ENCODE measurements at places on chromosomes 3 and 15.

- DNase-seq, result no peak
Observed at GRCh38 chr3:31409389-31409788, 123.3 kb upstream of the STT3B start.

DNA sequence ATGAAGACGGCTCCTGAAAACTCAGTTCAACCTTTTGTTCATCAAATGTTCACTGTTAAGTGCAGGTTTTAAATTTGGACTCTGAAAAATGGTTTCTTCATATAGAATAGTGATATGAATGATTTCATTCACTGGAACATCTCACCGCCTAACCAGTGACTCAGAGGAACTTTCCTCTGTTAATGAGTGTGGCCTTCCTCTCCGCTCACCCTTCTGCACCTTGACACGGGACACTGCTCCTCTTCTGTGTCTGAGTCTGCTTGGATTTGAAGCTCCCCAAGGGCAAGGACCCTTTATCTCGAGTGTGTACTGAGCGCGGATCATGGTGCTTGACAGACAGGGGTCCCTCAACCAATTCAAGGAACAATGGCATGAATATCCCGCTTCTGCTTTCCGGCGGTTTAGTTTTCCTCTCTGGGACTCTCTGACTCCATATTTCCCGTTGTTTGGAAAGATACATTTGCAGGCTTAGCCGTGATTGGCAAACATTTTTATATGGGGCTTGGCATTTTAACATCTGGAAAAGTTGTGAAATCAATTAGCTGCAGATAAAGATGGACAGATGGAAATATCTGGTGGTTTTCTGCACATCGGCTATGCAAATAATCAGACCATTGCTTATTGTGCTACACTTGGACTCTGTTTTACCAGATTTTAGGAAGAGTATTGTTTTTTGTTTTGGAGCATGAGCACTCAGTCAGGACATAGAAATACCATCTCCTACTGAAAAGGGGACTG lies 20.9 kb downstream of the KBTBD8 start:
- DNase-seq, result no peak

GRCh38 chr3:20246662-20247061 lies 60.7 kb upstream of the SGO1 start:
- no peak for DNase-seq

- DNase-seq, result no peak
Observed at GRCh38 chr3:98727638-98728037, 35.5 kb upstream of the ST3GAL6 start.

- no peak for DNase-seq
Observed at GRCh38 chr3:29972320-29972993, 633.9 kb upstream of the TGFBR2 start.

DNA sequence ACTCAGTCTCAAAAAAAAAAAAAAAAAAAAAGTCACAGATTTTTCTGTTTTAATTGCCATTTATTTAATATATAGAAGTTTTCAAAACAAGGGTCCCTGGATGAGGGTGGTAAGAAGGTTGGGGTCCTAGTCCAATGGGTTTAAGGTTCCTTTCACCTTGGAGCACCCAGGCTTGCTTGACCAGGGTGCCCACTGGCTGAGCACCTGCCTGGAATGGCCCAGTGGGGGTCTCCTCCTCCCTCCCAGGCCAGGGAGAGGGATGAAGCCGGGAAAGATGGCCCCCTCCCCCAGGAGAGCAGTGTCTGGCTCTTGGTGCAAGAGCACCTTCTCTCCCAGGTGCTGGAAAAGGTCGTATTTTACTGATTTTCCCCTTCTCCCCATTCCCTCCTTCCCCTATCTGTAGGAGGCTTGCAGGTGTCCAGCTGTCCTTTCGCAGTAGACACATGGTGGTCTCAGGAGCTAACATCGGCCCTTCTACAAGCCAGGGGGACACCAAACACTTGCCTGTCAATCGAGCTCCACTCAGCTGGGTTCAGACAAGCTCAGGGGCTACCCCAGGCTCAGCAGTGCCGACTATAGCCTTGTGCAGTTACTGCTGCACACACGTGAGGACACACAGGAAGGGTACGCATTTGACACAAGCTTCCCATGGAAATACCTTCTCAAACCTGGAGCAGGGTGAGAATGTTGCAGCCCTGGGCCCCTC lies 112.3 kb upstream of the KLF13 start:
- peak; percentile 47 for DNase-seq

- DNase-seq, result no peak
Observed at GRCh38 chr15:41862515-41863116, 24.0 kb downstream of the PLA2G4B start.

DNA sequence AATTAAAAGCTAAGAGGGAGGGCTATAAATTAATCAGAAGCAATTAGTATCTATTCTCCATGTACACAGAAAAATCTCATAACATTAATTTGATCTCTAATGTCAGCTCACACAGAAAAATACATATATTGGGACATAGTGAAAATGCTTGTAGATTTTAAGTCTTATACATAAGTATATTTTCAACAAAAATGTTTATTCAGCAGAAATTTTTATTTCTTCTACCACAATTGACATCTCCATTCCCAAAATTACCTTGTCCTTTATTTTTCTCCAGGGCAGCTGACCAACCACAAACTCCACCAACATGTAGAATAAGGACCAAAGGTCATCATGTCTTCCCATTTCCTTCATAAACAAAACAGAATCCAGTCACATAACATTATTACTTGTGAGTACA lies 74.5 kb upstream of the CDAN1 start:
- DNase-seq, result no peak

GRCh38 chr3:16841041-16841753 lies 43.6 kb upstream of the PLCL2 start:
- no peak for DNase-seq

DNA sequence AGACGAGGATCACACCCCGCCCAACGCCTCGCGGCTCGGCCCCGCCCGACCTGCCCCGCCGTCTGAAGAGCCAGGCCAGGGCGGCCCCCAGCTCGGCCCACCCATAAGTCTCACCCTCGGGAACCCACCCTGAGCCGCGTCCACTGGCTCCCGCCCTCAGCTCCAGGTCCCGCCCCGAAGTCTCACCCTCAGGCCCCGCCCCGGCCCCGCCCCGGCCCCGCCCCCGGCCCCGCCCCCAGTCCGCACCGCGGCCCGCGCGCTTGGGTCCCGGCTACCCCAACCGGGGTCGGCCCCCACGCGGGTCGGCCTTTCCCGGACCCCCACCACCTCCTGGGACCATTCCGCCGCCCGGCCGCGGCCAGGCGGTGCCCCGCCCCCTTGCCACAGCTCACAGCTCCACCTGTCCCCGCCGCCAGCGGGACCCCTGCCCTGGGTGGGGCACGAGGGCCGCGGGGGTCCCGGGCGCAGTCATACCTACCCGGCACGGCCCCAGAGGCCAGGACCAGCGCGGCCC lies 489 bp downstream of the CSPG5 start:
- peak; percentile 79 for DNase-seq

DNA sequence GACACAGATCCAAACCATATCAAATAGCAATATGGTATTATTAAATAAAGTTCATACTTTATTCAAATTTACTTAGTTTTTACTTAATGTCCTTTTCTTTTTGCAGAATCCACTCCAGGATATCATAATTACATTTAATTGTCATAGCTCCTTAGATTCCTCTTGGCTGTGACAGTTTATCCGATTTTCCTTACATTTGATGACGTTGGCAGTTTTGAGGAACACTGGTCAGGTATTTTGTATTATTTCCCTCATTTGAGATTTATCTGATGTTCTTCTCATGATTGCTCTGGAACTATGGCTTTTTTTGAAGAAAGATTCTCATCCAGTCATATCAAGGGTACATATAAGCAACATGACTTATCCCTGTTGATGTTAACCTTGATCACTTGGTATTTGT lies 198.3 kb upstream of the STAC start:
- no peak for DNase-seq

DNA sequence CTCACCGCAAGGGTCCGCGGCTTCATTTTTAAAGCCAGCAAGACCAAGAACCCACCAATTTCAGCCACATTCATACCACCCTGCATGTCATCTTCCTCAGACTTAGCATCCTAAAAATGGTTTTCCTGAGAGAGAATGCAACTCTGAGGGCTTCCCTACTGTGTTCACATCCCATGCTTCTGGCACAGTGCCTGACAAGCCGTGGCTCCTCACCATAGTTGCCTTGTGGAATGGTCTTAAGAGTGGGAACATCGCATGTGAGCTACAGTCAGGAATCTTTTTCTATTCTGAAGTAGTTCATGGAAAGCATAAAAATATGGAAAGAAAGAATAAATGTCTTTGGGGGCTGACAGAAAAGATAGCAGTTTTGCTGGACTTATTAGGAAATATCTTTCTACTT lies 120.3 kb downstream of the RAP2B start:
- no peak for DNase-seq

DNA sequence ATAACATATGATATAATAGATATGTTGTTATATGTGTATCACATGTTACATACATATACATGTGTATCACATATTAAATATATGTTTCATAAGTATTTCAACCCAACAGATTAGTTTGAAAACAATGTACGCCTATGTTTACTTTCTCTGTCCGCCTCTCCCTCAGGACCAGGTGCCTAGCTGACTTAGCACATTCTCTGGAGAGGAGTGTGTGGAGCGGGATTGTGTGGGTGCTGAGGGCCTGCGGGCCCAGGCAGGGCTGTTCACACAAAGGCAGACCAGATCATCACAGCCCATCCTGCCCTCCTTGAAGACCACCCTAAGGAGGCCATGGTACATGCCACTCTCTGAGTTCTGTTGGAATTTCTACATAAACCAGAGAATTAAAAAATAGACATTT lies 81.0 kb downstream of the PLXNA1 start:
- DNase-seq, result peak; percentile 16

DNA sequence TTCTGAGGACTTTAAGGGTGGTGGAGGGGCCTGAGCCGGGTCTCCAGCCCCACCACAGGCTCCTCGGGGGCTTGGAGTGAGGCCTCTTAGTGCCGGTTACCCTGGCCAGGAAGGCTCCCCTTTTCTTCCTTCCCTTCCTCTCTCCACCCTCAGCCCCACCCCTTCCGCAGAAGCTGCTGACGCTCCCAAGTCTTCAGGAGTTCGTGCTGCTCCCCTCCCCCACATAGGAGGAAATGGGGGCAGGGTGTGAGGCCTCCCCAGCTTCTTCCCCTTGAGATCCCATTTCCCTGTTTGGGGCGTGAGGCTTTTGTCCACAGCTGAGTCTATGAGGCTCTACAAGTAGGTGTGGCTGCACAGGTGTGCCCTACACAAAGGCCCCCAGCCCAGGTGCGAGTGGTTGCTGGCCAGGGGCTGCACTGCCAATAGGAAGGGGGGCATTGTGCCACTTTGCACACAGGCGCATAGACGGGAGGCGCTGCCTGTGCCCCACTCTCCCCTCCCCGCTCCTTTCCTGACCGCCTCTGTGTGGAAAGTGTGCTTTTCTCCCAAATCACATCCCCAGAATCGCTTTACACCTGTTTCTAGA lies 915 bp upstream of the CALML4 start:
- DNase-seq, result peak; percentile 44

- no peak for DNase-seq
Observed at GRCh38 chr15:99172171-99172570, 67.3 kb downstream of the SYNM start.
